ENCODE measurements at places on chromosomes 1 and 21.

- DNase-seq, result no peak
Observed at GRCh38 chr1:10401281-10401680, 2.4 kb downstream of the PGD start.

DNA sequence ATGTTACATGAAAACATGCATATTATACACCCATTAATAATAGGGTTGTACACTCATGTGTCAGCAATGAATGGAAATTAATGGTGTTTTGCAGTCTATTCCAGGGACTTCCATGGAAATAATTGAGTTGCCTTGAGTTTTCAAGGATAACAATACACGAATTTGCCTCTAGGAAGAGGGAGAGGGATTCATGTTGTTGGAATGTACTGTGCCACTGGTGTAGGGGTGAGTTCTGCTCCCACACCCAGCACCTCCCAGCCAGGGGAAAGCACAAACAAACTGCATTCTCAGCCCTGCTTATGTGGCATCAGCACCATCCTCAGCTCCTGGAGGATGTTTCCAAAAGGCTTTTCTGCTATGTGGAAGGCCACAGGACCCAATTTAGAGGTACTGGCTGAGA lies 57.8 kb downstream of the BCAR3 start:
- no peak for DNase-seq

DNA sequence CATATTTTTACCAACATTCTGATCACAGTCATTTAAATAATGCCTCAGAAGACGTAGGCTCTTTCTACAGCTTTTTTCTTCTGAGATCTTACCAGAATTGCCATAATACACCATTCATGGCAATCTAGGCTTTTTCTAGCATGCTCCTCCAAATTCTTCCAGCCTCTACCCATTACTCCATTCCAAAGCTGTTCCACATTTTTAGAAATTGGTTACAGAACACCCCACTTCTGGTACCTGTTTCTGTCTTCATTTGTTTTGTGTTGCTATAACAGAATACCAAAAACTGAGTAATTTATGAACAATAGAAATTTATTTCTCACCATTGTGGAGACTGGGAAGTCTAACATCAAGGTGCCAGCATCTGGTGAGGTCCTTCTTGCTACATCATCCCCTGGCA lies 385.4 kb downstream of the BRINP2 start:
- no peak for DNase-seq

DNA sequence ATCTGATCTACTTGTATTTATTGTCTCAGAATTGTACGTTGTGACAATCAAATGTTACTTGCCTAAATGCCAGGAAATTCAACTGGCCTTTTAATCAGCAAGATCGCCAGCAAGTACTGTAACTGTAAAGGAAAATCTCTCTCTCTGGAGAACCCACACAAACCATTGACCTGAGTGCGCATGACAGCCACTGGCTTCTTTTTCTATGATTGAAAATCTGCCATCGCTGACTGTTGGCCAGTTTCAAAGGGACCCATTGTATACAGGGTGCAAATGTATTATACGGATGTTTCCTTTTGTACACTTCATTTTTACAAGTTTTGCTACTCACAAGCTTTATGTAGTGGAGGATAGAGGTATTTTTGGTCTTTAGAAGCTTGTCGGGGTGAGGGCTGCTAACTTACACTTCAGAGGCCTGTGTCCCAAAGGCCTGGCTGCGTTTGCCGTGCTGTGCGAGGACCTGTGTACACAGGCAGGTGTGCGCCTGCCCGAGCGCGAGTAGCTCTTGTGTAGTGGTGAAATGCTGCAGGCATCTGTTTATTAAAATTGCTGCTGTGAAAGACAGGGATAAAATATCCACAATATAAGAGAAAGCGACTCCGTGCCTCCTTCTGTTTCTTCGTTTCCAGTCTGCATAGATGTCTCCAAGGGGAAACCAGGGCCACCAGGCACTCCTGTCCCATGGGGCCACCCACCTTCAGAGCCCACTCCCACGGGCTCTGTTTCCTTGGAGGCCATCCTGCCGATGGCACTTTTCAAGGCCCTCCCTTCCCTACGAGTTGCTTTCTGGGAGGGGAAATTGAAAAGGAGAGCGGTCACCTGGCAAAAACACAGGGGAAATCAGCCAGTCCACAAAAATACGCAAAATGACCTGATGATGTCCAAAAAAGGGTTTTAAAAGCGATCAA lies 25.3 kb upstream of the TRAPPC10 start:
- no peak for DNase-seq

DNA sequence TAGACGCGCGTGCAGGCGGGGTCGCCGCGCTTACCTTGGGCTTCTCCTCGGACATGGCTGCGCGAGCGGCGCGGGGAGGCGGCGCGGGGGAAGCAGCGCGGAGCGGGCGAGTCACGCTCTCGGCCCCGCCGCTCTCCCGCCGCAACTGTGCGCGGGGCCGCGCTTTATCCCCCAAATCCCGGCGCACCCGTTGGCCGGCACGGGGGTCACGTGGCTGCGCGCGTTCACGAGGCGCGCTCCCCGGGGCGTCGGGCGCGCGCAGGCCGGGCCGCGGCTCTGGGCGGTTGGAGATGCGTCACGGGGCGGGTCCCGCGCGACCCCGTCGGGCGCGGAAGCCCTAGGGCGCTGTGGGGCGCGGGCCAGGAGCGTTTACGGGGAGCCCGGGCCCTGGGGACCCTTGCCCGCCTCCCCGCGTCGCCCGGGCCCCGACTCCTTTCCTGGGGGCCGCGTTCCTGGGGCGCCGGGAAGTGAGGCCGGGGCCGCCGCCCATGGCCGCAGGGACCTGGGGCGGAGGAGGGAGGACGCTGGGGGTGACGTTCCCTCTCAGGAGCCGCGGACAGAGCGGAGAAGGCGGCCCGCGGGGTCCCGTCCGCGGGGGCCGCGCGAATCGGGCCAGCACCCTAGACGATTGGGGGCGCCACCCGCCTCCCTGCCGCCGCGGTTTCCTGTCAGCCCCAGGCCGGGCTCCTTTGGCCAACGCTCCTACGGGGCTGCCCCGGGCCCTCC lies at the start of gene SUMO3:
SUMO3 (minus strand) TSS at position 149 of the 726 bp plus-strand sequence; CDS start at position 55, 94 bp downstream.
- DNase-seq, result peak; percentile 69

DNA sequence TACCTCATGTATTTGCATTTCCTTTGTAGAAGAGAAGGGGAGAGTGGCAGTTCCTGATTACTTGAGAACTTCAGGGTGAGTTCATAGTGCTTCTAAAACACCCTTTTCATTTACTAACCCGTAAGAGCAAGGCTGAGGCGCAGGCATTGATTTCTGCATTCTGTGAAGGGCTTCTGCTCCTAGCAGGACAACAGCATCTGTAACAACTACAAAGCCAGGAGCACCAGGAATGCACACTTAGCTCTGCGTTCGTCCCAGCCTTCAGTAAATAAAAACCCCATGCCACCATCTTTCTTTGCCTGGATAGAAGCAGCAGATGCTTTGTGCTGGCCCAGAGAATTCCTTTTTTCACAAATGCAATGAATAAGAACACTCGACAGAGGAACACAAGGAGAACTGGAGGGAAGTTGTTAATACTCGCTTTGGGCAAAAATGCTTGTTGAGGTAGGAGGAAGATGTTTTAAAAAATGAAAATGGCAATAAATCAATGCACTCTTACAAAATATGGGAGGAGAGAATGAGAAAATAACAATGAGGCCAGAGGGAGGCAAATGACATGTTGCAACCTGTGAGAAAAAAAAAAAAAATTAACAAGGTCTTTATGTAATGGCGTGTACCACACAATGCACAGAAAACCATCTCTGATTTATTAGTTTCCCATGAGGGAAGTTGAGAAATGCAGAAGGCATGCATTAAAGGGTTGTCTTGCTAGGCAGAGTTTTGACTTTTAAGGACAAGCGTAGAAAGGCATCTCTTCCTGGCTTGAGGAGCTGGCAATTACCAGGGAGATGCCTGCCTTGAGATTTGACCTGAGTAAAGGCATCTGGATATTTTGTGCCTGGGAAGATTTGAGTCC lies 418.8 kb downstream of the DISC1 start:
- DNase-seq, result no peak

Data from HAP-1 (cell line).